ENCODE measurements at places on chromosomes 3 and 15. TPM values are rescaled to one million over a fixed set of nuclear protein-coding genes. Genes with fewer than 3 reads are reported as not detected.

The DOCK3 gene
- 0.89 TPM for total RNA-seq

The MAGI1 gene
- total RNA-seq: 45.3 TPM

DNA sequence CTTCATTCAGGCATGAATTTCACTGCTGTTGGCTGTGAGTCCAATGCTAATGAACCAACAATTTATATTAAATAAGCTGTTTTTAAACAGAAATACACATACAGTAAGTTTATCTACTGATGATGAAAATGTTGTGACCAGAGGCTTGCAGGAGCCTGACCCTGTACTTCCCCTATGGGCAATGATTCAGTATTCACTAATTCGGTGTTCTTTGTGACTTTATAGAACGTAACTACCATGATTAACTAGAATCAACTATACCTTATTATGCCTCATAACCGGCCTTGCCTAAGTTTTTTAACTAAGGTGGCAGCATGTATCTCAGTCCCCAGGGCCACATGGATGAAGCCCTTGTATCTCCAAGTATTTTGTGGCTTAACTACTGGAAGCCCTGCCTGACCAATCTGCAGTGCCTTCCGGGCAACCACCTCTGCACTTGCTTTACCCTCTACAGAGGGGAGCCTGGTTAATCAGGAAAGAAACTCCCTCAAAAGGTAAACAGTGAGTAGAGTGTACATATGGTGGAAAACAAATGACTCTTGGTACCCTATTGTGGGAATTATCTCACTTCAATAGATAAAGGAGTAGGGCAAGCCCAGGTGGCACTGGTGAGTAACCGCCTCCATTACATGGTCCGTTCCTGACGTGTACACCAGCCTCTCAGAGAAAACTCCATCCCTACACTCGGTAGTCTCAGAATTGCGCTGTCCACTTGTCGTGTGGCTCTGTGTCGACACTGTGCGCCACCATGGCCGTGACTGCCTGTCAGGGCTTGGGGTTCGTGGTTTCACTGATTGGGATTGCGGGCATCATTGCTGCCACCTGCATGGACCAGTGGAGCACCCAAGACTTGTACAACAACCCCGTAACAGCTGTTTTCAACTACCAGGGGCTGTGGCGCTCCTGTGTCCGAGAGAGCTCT is 11.6 kb upstream of the CLDN18 start:
- no peak for DNase-seq

DNA sequence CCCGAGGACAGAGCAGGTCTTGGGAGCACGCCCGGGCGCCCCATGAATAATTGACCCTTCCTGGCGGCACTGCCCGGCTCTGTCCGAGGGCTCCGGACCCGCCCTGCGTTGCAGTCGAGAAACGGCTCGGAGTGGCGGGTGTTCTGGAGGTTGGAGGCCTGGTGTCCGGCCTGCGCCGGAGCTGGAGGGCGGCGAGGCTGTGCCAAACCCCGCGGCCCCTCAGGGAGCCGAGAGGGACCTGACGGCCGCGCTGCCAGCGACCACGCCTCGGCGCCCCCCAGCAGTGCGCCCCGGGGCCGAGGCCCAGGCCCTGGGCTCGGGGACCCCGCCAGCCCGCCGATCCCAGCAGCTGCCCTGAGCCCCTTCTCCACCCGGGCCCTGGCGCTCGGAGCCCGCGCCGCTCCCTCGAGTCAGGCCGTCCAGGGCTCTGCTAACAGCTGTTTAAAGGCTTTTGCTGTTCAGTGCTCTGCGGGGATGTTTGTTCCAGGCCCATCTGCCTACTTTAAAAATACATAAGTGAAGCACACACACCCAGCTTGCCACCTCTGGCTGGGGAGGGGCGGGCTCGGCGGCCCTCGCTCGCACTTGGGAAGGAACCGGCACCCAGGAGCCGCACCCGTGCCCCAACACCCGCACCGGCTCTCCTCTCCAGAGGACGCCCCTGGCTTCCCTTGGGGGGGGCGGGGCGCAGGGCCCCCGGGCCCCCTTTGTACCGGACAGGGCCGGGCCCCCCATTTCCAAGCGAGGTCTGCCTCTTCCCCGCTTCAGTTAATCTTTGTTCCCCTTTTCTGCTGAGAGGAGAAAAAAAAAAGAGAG is 730 bp upstream of the ZNF710 start:
- DNase-seq: no peak

- peak; percentile 66 for DNase-seq
Observed at GRCh38 chr15:90610190-90610589, 80.5 kb downstream of the CRTC3 start.

GRCh38 chr15:90690585-90690984 is 26.6 kb upstream of the BLM start:
- no peak for DNase-seq

GRCh38 chr3:175493301-175493700 is 634.2 kb downstream of the NAALADL2 start:
- DNase-seq: no peak

- no peak for DNase-seq
Observed at GRCh38 chr15:75107908-75108838, 84.8 kb downstream of the PPCDC start.

GRCh38 chr15:95972812-95973211 is 357.7 kb upstream of the NR2F2 start:
- DNase-seq: no peak

GRCh38 chr15:52379395-52380106 is 83.9 kb upstream of the MYO5C start:
- DNase-seq: no peak

DNA sequence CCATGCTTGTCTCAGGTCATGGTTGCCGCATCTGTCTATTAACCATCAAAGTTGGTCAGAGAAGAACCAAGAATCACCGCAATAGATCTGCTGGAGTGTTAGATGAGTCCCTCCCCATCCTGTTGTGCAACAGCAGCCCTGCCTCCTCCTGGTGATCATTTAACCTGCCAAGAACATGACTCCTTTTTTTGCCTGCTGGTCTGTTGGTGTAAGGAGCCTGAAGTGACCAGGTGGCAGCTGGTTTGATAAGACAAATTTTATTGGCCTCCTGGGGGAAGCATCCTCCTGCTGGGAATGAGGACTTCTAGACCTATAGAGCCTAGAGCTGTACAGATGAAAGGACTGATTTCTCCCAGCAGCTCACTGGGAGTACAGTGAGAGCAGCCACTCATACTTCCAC is 43.5 kb upstream of the RAF1 start:
- DNase-seq: no peak

DNA sequence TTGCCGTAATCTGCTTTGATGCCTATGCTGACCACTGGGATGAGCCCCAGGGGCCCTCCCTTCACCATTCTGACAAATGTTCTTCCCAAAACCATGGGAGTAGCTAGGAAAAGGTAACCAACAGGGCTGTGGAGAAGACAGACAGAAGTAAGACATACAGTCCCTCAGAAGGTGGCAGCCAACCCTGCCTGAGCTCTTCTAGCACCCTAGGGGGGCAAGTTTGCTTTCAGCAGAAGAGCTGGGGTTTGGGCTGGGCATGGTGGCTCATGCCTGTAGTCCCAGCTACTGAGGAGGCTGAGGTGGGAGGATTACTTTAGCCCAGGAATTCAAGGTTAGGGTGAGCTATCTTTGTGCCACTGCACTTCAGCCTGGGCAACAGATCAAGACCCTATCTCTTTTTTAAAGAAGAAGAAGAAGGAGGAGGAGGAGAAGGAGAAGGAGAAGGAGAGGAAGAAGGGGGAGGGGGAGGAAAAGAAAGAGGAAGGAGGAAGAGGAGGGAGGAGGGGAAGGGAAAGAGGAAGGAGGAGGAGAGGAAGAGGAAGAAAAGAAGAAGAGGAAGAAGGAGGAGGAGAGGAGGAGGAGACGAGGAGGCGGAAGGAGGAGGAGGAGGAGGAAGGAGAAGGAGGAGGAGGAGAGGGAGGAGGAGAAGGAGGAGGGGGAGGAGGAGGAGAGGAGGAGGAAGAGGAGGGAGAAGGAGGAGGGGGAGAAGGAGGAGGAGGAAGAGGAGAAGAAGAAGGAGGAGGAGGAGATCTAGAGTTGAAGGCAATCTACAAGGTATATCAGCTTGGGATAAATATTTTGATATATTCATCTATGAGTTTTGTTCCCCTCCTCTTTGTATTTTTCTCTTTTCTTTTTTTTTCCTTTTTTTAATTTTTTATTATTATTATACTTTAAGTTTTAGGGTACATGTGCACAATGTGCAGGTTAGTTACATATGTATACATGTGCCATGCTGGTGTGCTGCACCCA is 44.9 kb upstream of the ABHD2 start:
- no peak for DNase-seq

DNA sequence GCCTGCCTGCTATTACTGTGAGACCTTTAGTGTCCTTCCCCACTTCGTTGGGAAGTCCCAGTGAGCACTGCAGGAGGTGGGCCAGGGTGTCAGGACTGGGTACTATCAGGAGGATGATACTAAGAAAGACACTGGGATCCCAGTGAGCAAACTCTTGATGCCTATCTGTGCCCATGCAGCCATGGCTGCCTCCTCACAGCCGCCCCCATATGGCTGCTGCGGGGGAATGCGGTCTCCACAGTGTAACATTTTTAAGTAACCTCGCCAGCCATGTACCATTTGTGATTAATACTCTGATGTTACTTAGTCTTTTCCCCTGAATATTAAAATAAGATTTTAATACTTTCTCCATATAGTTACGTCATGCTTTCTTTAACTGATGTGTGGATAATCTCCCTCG is 312.2 kb downstream of the RYR3 start:
- DNase-seq: no peak
